ENCODE measurements at places on chromosomes 2 and 18.
A peak's percentile ranks its signal among the peaks of the same experiment; 100 is the strongest.

- no peak for DNase-seq
Observed at GRCh38 chr2:159183346-159183745, 103.2 kb downstream of the WDSUB1 start.

- no peak for DNase-seq
Observed at GRCh38 chr18:74529811-74530583, 4.3 kb upstream of the CNDP1 start.

DNA sequence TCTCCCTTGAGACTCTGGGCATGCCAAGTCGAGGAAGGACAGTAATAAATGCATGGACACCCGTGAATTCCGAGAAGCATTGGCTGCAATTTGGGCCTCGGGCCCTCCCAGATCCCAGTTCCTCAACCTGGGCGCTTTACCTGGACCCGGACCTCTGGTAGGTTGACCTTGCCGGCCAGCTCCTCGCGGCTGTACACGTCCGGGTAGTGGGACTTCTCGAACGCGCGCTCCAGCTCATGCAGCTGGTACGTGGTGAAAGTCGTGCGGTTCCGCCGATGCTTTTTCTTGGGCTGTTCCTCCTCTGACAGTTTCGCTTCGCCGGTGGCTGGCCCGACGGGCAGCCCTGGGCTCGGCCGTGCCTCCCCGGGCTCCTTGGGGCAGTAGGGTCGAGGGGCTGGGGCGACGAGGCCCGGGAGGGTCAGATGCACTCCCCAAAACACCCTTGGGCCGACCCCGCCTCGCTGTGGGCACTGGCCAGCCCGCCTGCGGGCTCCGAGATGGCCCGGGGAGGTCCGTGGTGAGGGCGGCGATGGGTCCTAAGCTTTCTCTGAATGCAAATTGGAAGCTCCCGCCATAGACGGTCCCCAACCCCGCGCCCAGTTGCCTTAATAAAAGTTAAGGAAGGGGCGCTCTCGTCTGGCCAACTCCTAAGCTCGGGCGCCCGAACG is 899 bp downstream of the RAX start:
- DNase-seq: no peak

GRCh38 chr2:238015705-238016104 is 45.1 kb upstream of the SCLY start:
- DNase-seq: no peak

DNA sequence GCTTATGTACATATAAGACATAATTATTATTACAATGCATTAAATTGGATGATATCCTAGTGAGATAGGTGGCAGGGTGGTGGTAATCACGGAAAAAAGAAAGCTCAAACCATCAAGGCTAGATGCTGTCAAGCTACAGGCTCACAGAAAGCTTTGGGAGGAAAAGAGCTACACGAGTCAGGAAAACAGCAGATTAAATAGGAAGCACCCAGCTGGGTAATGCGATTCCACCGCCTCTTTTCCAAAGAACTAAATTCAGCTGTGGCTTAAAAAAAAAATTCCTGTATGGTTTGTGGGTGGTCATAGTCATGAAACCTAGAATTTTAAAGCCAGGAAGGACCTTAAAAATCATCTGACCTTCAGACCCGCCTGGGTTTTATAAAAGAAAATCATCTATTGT is 23.7 kb upstream of the PTPN4 start:
- no peak for DNase-seq

GRCh38 chr2:197950006-197950405 is 145.6 kb downstream of the PLCL1 start:
- DNase-seq: no peak

DNA sequence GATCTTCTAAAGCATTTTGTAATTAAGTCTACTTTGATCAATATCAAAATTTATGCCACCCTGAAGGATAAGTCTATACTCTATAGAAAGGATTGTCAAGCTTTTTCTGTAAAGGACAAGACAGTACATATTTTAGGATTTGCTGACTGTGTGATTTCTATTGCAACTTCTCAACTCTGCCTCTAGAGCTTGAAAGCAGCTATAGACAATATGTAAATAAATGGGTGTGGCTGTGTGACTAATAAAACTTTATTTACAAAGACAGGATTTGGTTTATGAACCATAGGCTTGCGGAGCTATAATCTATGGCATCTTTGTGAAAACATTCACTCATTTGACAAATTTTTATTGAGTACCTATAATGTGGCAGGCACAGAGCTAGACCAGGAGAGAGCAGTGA is 18.4 kb downstream of the UPP2 start:
- no peak for DNase-seq

GRCh38 chr2:168852481-168852880 is 37.7 kb downstream of the SPC25 start:
- DNase-seq: no peak

DNA sequence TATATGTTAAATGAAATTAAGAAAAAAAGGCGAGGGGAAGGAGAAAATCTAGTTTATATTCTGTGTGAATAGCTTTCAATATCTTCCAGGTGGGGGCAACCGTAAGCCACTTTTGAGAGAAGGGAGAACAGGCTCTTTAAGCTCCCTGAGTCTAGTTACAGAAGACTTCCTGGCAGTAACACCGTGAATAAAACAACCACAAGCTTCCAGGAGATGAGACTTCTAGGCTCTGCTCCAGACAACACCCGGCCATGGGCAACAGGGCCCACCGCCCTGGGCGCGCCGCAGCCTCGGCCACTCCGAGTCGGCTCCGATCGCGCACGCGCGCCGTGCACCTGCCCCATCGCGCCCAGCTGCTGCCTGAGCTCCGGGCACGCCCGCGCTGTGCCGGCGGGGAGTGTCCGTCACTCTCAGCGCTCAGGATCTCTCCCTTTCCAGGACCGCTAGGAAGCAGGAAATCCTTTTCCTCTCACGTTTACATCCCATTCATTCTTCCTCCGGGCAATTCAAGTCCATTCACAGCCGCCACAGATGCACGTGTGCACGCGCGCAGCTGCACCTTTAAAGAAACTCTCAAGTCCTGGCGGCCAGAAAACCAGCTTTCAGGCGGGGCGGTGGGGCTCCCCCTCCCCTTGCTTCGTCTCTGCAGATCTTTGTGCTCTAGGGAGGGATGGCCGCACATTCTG is 19.4 kb upstream of the PAX3 start:
- DNase-seq: peak; percentile 84

DNA sequence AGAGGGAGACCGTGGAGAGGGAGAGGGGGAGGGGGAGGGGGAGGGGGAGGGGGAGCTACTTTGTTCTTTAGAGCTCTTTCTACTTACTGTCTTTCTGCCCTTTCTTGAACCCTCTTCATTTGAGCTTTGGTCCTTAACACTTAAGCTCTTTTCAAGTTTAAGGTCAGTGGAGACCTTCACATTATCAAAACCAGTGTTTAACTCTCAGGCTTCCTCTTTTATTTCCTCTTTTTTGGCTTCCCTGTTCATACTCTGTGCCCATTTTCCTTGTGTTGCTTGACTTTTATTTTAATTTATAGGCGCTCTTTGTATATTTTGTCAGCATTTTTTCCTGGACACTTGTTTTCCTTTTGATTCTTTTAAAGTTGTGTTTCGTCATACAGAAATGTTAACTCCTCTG is 37.1 kb downstream of the ACSL3 start:
- no peak for DNase-seq

GRCh38 chr18:28890791-28891190 is 713.9 kb upstream of the CDH2 start:
- no peak for DNase-seq

- no peak for DNase-seq
Observed at GRCh38 chr2:189505492-189505891, 64.2 kb downstream of the WDR75 start.

GRCh38 chr2:230942371-230942770 is 17.3 kb upstream of the GPR55 start:
- no peak for DNase-seq

- DNase-seq: no peak
Observed at GRCh38 chr2:171824086-171824485, 70.0 kb downstream of the SLC25A12 start.

DNA sequence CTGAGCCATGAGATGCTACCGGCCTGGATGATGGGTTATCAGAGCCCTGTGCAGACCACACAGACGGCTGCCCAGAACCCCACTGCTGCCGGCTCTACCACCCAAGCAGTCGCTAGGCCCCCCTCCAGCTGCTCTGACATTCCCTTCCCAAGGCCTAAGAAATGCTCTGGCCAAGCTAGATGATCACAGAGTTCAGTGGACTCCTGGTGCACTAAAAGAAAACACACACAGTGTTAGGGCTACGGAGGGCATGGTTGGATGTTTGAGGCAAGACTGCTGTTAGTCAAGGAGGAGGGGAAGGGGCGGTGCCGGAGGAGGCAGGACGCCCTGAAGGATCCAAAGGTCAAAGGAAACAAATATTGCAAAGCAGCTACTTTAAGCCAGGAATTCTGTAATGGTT is 174.5 kb downstream of the MYCN start:
- DNase-seq: no peak

DNA sequence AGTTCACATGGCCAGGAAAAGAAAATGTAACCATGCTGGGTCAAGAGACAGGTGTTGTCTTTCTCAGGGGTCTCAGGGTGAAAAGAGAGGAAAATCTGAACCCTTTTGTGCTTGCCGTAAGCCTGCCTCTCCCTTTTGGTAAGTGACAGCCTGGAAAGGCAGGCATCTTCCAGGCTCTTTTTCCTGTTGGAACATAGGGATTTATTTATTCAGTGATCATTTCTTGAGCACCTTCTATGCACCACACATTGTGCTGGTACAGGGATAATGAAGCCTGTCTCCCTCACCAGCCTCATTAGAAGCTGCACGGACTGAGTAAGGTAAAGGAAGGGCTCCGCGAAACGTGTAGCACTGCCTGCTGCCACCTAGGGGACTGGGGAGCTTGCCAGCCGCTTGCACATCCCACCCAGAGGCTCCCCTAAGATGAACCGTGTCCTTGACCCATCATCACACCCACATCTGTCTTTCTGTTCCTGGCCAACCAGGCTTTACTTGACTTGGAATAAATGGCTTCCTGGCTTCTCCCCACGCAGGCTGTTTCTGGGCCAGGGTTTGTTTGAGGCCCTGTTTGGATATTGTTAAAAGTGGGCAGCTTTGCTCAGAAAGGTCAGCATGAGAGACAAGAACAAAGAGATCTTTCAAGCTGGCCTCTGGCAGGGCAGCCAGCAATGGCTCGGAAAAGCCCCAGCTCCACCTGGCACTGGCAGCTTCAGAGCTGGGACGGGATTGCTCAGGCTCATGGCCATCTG is 73.3 kb upstream of the MCFD2 start:
- DNase-seq: peak; percentile 42

DNA sequence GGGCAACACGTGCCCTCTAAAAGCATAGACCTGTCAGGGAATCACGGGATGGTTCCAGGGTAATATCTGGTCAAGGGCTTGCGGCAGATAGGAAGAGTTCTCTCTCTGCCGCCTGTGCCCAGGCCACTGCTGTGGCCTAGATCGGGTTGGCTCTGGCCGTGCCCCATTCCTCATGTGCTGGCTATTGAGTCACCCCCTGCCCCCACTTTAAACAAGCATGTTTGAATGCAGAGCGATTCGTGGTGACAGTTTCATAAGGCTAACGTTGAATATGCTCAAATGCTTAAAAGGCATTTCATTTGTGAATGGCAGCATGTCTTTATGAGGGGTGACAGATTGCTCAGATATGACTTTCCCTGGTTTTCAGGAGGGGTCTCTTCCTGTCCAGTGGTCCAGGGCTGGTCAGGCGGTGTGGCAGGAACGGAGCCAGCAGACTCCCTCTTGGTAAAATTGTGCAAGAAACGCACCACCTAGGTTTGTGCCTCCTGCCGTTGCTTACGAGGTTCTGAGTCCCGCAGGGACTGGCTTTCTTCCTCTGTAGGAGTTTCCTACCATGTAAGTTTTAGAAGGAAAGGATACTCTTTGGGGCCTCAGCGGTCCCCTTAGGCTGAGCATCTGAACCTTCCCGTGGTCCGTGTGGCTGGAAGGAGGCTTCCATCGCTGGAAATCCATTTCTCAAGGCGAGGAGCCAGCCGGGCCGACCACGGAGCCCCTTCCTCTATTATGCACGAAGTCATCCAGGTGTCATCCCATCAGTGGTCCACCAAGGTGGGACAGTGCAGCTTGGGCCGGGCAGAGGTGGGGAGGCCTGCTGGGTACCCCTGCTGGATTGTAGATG is 50.2 kb downstream of the AGAP1 start:
- no peak for DNase-seq

- DNase-seq: no peak
Observed at GRCh38 chr2:236507393-236508085, 62.1 kb upstream of the ACKR3 start.

DNA sequence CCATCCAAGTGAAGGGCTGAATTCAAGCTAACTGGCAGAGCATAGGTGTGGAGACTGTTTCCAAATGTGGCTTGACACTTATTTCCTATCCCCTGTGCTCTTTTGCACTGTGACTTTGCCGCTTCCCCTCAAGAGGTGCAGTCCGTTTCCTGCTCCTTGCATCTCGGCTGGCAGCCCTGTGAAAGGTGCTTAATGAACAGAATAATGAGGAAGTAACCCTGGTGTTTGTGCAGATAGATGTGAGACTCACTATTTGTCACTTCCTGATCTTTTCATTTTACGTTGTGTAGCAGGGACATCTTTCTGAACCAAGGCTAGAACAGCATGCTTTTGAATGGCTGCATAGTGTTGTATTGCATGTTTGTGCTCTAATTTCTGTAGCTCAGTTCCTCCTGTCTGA is 60.8 kb downstream of the CEP192 start:
- DNase-seq: no peak

DNA sequence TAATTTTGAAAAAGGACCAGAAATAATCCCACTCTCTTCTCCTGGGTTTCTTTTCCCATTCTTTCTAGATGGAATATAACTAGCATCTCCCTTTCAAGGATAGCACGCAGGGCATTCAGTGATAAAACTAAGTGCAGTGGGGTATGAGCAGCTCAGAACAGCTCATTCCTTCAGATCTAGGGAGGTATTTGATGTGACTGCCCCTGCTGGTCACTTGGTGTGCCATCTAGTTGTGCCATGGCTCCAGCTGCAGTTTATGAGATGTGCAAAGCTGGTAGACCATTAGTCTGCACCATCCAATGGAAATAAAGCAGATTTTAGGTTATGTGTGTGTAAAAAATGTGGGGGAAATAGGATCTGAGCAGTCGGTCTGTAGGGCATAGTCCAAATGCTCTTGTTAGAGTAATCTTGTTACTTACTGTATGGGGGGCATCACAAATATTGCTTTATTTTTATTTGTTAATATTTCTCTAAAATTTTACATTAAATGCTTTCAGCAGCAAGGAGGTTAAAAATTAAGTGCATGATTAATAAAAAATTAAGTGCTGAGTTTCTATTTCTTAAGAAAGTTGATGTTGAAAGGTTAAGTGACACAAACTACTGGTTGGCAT is 38.9 kb downstream of the CTAGE1 start:
- DNase-seq: no peak

DNA sequence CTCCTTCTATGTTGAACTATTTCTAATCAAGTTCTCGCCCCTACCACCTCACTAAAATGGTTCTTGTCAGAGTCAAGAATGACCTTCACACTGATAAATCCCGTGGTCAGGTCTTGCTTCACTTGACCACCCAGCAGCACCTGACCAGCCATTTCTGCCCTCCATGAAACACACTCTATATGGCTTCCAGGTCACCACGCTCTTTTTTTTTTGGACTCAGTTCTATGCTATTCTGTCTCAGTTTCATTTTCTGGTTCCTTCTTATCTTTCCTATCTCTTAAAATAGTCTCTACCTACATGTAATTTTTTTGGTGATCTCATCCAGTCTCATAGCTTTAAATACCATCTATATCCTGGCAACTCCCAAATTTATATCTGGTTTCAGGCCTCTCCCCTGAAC is 11.4 kb downstream of the EIF2AK3 start:
- no peak for DNase-seq

GRCh38 chr2:47221039-47221438 is 65.9 kb upstream of the STPG4 start:
- peak; percentile 88 for DNase-seq

All from myocyte (in vitro differentiated cells).